NCI-H1694 treated with DMSO at 0.1 percent for 48 hours (cell line): ENCODE measurements at places on chromosomes 3 and 15.
A peak's percentile ranks its signal among the peaks of the same experiment; 100 is the strongest.

DNA sequence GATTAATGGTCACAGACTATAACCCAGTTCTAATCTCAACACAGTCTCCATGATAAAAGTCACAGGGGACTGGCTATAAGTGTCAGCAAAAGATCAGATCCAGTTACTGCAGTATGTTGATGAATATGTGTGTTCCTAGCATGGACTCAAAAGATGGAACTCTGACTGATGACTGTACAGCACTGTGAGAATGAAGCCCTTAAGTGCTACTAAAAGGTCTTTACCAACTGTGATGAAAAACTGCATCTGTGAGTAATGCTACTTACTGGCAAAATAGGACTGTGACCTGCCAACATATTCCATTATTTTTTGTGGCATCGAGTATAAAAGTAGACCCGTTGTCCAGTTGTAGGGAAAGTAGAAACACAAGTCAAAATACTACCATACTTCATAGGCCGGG is 284.2 kb downstream of the ROBO2 start:
- DNase-seq, result no peak

GRCh38 chr3:48826451-48826850 is 21.2 kb downstream of the PRKAR2A start:
- DNase-seq, result no peak

- DNase-seq, result no peak
These were observed 413.5 kb downstream of the MECOM start for GRCh38 chr3:169250000-169250399.

- no peak for DNase-seq
These were observed 25.5 kb upstream of the APOD start for GRCh38 chr3:195609229-195609628.

- no peak for DNase-seq
These were observed 39.6 kb downstream of the GPR160 start for GRCh38 chr3:170077361-170077760.

- DNase-seq, result no peak
These were observed 44.8 kb upstream of the RPS17 start for GRCh38 chr15:82585072-82585471.

- DNase-seq, result no peak
These were observed 241.2 kb downstream of the KBTBD8 start for GRCh38 chr3:67239353-67239752.

GRCh38 chr15:42349186-42349585 is 10.1 kb upstream of the CAPN3 start:
- DNase-seq, result no peak

GRCh38 chr3:102492300-102492699 is 57.5 kb downstream of the ZPLD1 start:
- DNase-seq, result no peak

- no peak for DNase-seq
These were observed 627.9 kb downstream of the SI start for GRCh38 chr3:164450276-164450905.

GRCh38 chr15:80367094-80367493 is 37.1 kb upstream of the ARNT2 start:
- peak; percentile 7 for DNase-seq

- no peak for DNase-seq
These were observed 23.4 kb downstream of the DZIP1L start for GRCh38 chr3:138092023-138092422.

GRCh38 chr3:144107923-144108322 is 136.3 kb downstream of the DIPK2A start:
- DNase-seq, result no peak

DNA sequence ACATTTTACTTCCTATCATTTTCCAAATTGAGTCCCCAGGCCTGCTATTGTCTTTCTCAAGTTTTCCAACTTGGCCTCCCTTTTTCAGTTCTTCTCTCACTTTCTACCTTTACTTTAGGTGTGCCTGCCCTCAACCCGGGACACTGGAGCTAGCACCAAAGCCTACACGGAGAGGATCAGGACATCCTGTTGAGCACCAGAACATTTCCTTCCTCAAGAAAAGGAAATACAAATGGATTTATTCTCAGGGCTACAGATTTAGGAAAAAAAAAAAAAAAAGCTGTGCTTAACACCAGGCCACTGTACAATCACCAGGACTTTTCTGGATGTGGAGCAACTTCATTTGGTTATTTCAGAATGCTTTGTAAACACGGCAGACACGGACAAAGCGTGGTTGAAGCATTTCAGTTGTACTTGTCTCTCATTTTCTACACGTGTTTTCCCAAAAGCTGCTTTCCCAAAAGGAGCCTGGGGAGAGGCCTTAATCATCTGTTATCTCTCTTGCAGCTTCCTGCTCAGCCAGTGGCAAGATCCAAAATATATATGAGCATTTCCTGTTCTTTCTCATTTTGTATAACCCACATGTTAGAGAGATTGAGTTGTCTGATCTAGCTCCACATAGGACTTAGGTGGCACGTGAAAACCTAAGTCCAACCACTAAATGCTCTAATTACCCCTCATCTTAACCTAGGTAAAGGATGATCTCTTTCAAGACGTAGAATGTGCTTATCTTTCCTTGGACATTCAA is 15.5 kb upstream of the ATP1B3 start:
- no peak for DNase-seq

GRCh38 chr15:50735156-50735555 is 30.4 kb downstream of the SPPL2A start:
- no peak for DNase-seq

- DNase-seq, result no peak
These were observed 4.4 kb downstream of the AADAC start for GRCh38 chr3:151818361-151818760.

DNA sequence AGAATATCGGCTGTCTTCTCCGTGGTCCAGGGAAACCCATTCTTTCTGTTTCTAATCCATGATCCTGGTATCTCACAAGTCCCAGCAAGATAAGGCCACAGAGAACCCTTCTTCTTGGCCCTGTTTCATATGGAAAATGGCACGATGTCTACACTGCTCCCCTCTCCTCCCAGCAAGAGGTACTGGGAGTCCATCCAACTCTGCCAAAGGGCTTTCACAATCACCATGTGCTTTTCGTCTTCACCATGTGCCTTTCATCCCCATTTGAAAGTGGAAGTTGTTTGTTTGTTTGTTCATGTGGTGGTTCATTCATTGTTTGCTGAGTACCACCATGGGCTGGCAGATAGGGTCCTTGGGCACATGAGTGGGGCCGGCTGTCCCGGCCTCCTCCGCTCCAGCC is 5.5 kb downstream of the ITIH3 start:
- no peak for DNase-seq

- no peak for DNase-seq
These were observed 35.6 kb downstream of the DHX30 start for GRCh38 chr3:47838503-47838902.

DNA sequence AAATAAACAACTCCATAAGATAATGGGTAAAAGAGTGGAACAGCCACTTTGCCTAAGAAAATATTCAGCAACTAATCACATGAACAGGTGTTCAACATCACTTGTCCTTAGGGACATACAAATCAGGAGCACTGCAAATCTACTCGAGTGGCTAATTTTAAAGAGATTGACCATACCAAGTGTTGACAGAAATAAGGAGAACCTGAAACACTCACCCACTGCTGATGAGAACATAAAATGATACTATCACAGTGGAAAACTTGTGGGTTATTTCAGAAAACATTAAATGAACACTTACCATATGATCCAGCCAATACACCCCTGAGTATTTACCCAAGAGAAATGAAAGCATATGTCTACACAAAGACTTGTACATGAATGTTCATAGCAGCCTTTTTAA is 70.5 kb downstream of the GABRB3 start:
- no peak for DNase-seq

DNA sequence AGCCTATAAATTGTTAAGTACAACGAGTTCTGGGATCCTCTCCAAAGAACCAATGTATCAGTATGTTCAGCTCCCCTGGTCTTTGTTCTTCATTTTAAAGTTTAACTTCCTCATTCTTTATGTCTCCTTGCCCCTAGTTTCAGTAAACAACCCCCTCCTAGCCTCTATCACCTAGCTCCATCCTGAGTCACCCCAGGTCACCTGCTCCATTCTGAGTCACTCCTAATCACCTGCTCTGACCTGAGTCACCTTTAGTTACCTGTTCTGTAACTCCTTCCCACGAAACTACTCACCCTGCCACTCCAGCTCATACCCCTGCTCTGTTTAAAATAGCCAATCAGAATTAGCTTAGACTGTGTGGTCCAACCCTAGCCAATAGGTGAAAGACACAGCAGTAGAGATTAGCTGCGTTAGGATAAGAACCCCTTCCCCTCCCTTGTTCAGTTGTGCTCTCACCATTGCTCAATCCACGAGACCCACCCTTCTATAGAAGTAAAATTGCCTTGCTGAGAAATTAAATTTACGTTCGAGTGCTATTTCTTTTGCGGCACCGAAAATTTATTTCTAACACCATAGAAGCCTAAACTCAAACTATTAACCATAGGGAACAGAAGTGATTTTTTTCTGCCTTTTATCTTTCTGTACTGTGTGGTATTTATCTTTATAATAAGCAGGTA is 245.0 kb upstream of the ADAMTS9 start:
- DNase-seq, result no peak

GRCh38 chr15:68354923-68355322 is 77.0 kb downstream of the ITGA11 start:
- no peak for DNase-seq
